ENCODE measurements at places on chromosomes 7 and 10.

GRCh38 chr10:89119651-89120050, 87.5 kb downstream of the CH25H start:
- no peak for DNase-seq
- no peaks in the 10 kb centered on the region for H3K36me3 ChIP-seq
- H3K4me1 ChIP-seq = peaks cover 13% of the 10 kb centered on the region
- no peak overlapping the region for H3K27ac ChIP-seq

DNA sequence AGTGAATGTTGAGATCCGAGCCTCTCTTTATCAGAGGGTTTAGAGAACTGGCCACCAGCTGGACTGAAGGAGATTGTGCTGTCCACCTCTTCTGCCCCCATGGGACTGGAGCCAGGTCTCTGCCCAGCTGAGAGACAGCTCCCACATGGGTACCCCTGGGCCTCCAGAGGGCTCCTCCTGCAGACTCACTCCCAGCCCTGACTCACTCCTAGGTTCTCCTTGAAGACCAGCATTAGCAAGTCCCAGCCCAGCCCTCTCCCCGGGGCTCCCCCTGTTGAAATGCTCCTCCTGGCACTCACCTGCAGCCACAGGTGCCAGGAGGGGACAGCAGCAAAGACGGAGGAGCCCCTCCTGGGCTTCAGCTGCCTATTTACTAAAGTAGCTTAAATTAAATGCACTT, 126.9 kb downstream of the CXCL12 start:
- H3K4me3 ChIP-seq = no peak overlapping the region
- H3K4me1 ChIP-seq = peaks cover 28% of the 10 kb centered on the region
- no peaks in the 10 kb centered on the region for H3K27me3 ChIP-seq
- DNase-seq = no peak
- H3K36me3 ChIP-seq = no peaks in the 10 kb centered on the region
- no peak overlapping the region for H3K27ac ChIP-seq

GRCh38 chr10:43461950-43462349, 25.0 kb downstream of the ZNF487 start:
- H3K4me3 ChIP-seq = no peak overlapping the region
- H3K27ac ChIP-seq = no peak overlapping the region
- H3K27me3 ChIP-seq = no peaks in the 10 kb centered on the region
- peaks cover 5% of the 10 kb centered on the region for H3K4me1 ChIP-seq
- H3K36me3 ChIP-seq = no peaks in the 10 kb centered on the region

DNA sequence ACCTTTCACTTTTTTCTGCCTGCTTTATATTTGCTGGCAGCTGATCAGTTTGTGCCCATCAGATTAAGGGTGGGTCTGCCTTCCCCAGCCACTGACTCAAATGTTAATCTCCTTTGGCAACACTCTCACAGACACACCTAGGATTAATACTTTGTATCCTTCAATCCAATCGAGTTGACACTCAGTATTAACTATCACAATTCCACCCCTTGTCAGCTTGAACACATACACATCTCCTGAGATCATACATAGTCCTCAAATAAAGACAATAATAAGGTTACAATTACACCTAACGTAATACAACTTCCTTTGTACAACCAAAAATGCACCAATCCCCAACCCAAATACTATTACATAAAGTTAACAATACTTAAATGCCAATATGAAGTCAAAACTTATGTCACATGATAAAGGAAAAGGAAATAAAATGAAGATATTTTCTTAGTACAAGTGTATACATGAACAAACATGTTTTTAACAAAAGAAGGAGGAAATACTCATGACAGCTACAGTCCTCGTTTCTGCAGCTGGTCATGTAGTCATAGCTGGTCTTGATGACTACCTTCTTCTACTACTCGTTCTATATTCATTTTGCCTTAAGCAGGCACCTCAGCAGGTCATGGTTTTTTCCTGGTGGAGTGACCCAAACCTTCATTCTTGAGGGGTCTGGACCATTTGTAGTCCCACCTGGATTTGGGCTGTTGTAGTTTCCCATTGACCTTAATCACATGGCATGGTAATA, 96.7 kb upstream of the CABCOCO1 start:
- H3K4me1 ChIP-seq = no peaks in the 10 kb centered on the region
- no peaks in the 10 kb centered on the region for H3K36me3 ChIP-seq
- H3K27me3 ChIP-seq = no peaks in the 10 kb centered on the region
- no peak overlapping the region for H3K4me3 ChIP-seq
- no peak overlapping the region for H3K27ac ChIP-seq

DNA sequence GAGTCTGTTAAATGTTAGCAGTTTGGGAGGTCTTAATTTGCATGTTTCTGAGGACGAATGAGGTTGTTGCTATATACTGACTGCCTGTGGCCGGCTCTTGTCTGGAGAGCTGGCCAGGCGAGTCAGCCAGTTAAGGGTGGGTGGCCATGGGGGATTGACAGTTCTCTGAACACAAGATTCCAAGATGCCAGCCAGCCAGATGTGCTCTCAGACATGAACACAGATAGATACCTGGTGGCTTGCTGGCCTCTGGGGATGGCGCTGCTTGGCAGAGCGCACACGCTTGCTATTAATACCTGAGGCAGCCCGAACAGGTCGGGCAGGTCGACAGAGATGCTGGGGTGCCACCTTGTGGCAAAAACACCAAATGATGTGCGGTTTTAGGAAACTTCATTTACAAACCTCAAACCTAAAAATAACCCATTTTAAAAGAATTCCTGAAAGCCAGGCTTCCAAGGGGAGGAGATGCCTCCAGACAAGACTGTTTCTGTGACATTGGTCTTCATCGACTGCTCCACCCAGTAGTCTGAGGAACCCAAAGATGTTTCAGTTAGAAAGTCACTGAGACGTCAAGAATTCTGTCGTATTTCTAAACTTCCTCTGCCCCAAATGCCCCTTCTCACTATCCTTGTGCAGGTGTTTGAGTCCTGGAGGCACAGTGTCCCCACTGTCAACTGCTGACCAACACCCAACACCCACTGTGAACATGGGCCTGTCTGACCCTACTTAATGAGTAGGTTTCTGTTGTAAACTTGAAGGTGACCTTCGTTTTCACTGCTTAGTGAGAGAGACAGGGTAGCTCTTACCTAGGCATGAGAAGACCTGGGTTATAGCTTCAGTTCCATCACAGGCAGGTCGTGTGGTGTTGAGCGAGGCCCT, 123.4 kb downstream of the NT5C2 start:
- no peaks in the 10 kb centered on the region for H3K27me3 ChIP-seq
- no peak for DNase-seq
- H3K4me1 ChIP-seq = peaks cover 6% of the 10 kb centered on the region

DNA sequence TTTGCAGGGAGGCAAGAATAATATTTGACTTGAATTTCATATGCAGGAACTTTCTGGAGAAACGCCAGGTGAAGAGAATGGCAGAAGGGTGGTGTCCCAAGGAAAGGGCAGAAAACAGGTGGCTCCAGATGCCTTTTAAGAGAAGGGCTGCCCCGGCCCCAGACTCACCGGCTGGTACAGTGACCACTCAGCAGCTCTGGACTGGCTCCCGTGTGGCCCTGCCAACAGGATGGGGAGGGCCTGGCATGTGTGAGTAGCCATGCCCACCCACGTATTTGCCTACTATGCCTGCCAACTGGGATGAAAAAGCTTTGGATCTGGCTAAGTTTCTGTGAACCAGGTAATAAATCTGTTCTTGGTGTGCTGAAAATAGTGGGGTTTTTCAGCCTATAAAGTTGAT, 159.5 kb downstream of the PRKAG2 start:
- no peak overlapping the region for H3K4me3 ChIP-seq
- H3K4me1 ChIP-seq = no peaks in the 10 kb centered on the region
- H3K27ac ChIP-seq = no peak overlapping the region
- no peaks in the 10 kb centered on the region for H3K27me3 ChIP-seq
- DNase-seq = no peak

GRCh38 chr10:66045859-66046258, 880.0 kb upstream of the LRRTM3 start:
- no peak overlapping the region for H3K4me3 ChIP-seq
- DNase-seq = no peak
- H3K36me3 ChIP-seq = no peaks in the 10 kb centered on the region
- H3K27me3 ChIP-seq = no peaks in the 10 kb centered on the region
- H3K27ac ChIP-seq = no peak overlapping the region

DNA sequence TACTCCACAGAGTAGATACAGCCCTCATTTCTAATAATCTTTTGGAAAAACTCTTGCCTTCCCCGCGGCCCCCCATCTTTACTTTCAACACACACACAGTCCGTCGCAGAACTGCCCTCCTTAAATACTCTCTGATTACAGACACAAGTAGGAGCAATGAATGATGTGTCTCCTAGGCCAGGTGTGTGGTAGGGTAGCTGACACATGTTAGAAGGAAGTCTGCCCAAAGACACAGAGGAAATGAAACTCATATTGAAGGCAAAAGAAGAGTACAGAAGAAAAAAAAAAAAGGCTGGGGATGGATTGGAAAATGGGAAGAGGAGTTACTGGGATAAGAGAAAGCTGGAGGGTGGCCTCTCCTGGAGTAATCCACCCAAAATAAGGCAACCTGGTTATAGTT, 14.6 kb downstream of the OPALIN start:
- no peak overlapping the region for H3K4me3 ChIP-seq
- H3K27me3 ChIP-seq = peaks cover 6% of the 10 kb centered on the region
- DNase-seq = no peak
- no peak overlapping the region for H3K27ac ChIP-seq

DNA sequence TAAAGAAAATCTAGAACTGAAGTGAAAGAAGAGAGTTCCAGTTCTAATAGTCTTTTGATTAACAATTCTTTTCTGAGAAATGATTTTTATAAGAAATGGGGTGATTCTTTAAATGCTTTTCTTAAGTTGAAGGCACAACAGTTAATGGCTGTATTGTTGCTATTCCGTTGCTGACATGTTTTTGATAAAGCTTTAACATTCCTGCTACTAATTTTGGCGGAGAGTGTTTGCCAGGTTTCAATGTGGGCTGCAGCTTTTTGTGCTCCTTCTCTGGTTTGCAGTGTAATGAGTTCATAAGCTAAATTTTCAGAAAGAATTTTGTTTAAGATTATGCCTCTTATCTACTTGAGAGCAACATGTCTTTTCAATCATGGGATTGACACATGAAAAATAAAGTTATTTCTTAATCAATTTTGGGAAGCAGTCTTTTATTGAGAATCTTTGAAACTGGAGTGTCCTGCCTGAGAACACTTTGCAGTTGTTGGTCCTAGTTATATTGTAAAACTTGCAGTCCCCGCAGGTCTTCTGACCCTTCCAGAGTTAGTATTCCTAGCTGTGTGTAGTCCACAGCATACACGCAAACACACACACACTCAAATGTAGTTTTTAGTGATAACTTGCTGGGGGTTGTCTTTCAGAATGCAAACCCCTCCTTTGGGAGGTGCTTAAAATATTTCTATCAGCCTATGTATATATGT, 56.7 kb downstream of the COL17A1 start:
- H3K27ac ChIP-seq = no peak overlapping the region
- H3K36me3 ChIP-seq = peaks cover 65% of the 10 kb centered on the region
- DNase-seq = no peak

GRCh38 chr7:44771358-44771757, 22.7 kb downstream of the ZMIZ2 start:
- H3K27me3 ChIP-seq = no peaks in the 10 kb centered on the region
- H3K4me1 ChIP-seq = peaks cover 41% of the 10 kb centered on the region
- no peak for DNase-seq
- H3K4me3 ChIP-seq = no peak overlapping the region
- H3K36me3 ChIP-seq = peaks cover 14% of the 10 kb centered on the region
- H3K27ac ChIP-seq = no peak overlapping the region

GRCh38 chr10:83476211-83476610, 663.1 kb upstream of the GHITM start:
- no peak overlapping the region for H3K4me3 ChIP-seq
- H3K27ac ChIP-seq = no peak overlapping the region
- no peaks in the 10 kb centered on the region for H3K4me1 ChIP-seq
- H3K36me3 ChIP-seq = no peaks in the 10 kb centered on the region
- no peak for DNase-seq
- H3K27me3 ChIP-seq = no peaks in the 10 kb centered on the region

DNA sequence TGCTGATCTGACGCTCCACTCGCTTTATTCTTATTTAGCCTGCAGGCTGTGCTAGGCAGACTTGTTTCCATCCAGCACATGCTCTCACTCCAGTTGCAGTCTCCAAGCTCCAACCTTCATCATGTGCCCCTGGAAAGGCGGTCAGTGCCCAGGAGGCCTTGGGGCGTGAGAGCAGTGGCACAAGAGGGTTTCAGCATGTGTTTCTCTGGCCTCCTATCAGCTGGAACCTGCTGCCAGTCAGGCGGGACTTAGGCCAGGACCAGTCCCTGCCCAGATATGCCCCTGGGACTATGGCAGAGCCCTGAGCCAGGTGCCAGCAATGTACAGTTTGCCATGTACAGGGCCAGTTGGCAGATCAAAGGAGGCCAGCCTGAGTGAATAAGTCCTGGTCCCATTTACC, 330.2 kb upstream of the FZD1 start:
- no peak overlapping the region for H3K27ac ChIP-seq
- DNase-seq = no peak
- H3K27me3 ChIP-seq = no peaks in the 10 kb centered on the region

GRCh38 chr10:131218811-131219583, 92.5 kb downstream of the TCERG1L start:
- peaks cover 7% of the 10 kb centered on the region for H3K27me3 ChIP-seq
- no peak overlapping the region for H3K4me3 ChIP-seq
- no peaks in the 10 kb centered on the region for H3K4me1 ChIP-seq
- no peak overlapping the region for H3K27ac ChIP-seq

DNA sequence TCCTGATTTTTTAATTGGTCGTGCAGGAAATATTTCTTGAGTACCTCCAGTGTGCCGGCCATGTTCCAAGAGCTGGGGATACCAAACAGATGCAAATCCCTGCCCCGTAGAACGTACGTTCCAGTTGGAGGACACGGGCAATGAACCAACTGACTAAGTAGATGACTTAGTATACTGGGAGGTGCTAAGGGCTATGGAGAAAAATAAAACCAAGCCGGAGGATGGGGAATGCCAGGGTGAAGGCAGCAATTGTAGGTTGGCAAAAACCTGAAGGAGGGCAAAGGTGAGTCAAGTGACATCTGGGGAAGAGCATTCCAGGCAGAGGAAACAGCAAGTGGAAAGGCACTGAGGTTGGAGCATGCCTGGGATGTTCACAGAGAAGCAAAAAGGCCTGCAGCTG, 6.8 kb upstream of the VSIR start:
- DNase-seq = no peak
- H3K36me3 ChIP-seq = no peaks in the 10 kb centered on the region
- no peak overlapping the region for H3K4me3 ChIP-seq
- no peaks in the 10 kb centered on the region for H3K27me3 ChIP-seq

GRCh38 chr7:12090757-12091221, 120.3 kb upstream of the TMEM106B start:
- DNase-seq = no peak
- H3K36me3 ChIP-seq = no peaks in the 10 kb centered on the region
- H3K27me3 ChIP-seq = no peaks in the 10 kb centered on the region
- H3K4me1 ChIP-seq = peaks cover 2% of the 10 kb centered on the region
- H3K27ac ChIP-seq = no peak overlapping the region

DNA sequence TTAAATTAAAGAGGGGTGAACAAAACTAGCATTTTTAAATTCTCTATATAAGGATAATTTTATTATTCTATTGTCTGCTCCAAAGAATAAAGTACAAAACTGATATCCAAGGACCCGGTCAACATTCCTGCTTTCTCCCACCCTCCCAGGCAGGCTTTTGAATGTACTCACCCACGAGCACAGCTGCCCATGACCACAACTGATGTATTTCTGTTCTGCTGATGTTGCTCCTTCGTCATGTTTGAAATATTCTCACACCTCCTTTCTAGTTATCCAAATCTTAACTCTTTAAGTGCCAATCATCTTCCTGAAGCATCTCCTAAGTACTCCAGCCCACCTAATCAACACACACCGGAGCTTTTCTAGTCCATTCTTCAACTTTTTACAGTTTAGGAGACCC, 46.7 kb downstream of the CALD1 start:
- no peaks in the 10 kb centered on the region for H3K4me1 ChIP-seq
- H3K4me3 ChIP-seq = no peak overlapping the region
- H3K36me3 ChIP-seq = no peaks in the 10 kb centered on the region
- no peaks in the 10 kb centered on the region for H3K27me3 ChIP-seq
- no peak overlapping the region for H3K27ac ChIP-seq
